Activated CD4-positive, alpha-beta T cell treated with anti-CD3 and anti-CD28 coated beads, Interleukin-2, amount 10 ng/mL, durations not matched to agents 24 days and 14 days (primary cell): ENCODE measurements at places on chromosomes 12 and 14. TPM values are rescaled to one million over a fixed set of nuclear protein-coding genes. Genes with fewer than 3 reads are reported as not detected.

- no peak overlapping the region for H3K27ac ChIP-seq
- no peaks in the 10 kb centered on the region for H3K36me3 ChIP-seq
- no peak for DNase-seq
- no peaks in the 10 kb centered on the region for H3K27me3 ChIP-seq
These were observed 136.4 kb downstream of the KIF26A start for GRCh38 chr14:104274806-104275205.

DNA sequence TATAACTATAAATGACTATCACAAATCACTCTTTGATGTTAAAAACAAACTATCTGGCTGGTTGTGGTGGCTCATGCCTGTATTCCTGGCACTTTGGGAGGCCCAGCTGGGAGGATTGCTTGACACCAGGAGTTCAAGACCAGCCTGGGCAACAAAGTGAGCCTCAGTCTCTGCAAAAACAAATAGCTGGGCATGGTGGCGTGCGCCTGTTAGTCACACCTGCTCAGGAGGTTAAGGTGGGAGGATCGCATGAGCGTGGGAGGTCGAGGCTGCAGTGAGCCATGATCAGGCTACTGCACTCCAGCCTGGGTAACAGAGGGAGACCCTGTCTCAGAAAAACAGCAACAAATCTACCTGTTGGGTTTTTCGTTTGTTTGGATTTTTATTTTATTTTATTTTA is 5.4 kb downstream of the TXNRD1 start:
- H3K27me3 ChIP-seq, result peaks cover 10% of the 10 kb centered on the region
- no peak overlapping the region for H3K4me3 ChIP-seq
- peaks cover 2% of the 10 kb centered on the region for H3K36me3 ChIP-seq
- no peak for DNase-seq
- H3K4me1 ChIP-seq, result peaks cover 34% of the 10 kb centered on the region

DNA sequence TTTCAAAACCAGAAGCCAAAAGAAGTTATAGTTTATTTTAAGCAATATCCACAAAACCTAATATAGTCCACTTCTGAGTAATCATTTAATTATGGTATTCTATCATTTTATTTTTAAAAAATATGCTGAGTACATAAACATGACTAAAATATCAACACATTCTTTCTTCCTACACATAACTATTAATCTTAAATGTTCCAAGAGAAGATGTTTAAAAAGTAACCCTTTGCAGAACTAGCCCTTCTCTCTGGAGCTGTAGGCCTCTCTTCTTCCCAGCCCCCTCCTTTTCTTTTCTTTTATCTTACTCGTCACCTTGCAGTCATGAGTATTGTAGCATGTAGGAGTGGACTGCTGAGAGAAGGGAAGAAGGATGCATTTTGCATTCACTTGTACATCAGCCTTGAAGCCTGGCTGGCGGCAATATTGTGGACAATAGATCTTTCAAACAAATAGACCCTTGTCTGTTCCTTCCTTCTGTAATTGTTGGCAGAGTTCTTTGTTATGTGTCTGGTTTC is 941.9 kb downstream of the NRXN3 start:
- no peak for DNase-seq
- no peak overlapping the region for H3K27ac ChIP-seq
- no peak overlapping the region for H3K4me3 ChIP-seq
- H3K36me3 ChIP-seq, result no peaks in the 10 kb centered on the region

DNA sequence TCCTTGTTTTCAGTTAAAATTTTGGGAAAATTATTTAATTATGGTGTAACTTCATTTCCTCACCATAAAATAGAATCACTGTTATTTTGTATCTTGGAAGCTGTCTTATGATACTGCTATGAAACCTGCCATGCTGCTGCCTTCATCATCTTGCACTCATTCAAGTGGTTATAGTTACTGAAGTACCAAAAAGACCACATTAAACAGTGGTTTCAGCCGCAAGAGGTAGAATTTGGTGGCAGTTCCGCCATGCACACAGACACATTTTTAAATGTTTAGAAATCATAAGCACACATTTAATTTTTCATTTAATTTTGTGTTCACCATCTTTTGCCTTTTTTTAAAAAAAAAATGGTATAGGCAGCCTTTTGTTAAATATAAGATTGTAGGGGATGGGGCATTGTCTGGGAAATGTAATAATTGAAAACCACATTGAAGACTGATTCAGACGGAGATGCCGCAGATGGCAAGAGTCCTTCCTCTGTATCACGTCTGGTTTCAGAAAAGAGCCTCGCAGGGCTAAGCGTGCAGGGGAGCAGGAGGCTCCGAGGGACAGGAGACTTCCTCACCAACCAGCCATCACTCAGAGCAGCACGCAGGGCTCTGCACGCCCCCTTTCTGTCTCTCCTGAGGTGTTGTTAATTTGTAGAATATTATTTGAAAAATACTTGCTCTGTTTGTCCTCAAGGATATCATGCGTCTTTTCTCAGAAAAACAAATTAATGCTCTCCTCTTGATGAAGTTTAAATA is 115.2 kb upstream of the PELI2 start:
- peak overlapping the region; percentile 37 for H3K4me3 ChIP-seq
- DNase-seq, result peak; percentile 83
- H3K4me1 ChIP-seq, result peaks cover 26% of the 10 kb centered on the region
- H3K27me3 ChIP-seq, result peaks cover 50% of the 10 kb centered on the region

GRCh38 chr14:99722741-99723140 is 38.6 kb downstream of the CYP46A1 start:
- no peak for DNase-seq
- no peaks in the 10 kb centered on the region for H3K4me1 ChIP-seq
- H3K36me3 ChIP-seq, result no peaks in the 10 kb centered on the region
- no peak overlapping the region for H3K27ac ChIP-seq
- peaks cover 11% of the 10 kb centered on the region for H3K27me3 ChIP-seq
- no peak overlapping the region for H3K4me3 ChIP-seq

DNA sequence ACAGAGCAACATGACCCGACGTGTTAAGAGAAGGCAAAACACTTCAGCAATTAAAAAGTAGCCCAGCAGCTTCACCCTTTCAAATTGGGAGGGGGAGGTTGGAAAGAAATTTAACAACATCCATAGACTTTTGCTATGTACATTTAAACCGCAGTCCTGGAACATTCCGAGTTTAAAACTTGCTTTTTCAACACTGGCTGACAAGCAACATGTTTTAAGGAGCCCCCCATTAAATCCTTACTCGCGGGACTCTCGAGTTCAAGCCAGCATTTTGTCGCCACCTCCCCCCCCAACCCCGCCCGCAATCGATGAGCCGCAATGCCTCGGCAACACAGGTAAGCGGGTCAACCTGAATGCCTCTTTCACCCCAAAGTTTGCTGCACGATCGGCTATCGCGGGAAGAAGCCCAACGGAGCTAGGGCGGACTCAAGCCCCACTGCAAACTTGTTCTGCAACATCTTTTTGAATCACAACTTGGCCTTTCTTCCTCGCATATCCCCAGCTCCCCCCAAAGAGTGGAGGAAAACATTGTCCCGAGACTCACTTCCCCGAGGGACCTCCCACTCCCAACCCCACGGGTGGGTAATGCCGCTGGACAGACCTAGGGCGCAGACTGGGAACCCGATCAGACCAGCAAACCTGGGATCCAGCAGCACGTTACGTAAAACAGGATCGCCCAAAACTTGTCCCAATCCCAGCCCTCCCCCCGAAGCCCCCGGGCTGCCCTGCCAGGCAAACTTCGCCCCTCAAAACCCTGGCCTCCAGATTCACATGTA is 777 bp downstream of the ZFP36L1 start:
- H3K4me3 ChIP-seq, result peak overlapping the region; percentile 93
- peaks cover 53% of the 10 kb centered on the region for H3K36me3 ChIP-seq
- peak overlapping the region; percentile 100 for H3K27ac ChIP-seq
- H3K27me3 ChIP-seq, result no peaks in the 10 kb centered on the region
- peaks cover 58% of the 10 kb centered on the region for H3K4me1 ChIP-seq

GRCh38 chr12:108587826-108588225 is 10.1 kb downstream of the TMEM119 start:
- peaks cover 8% of the 10 kb centered on the region for H3K27me3 ChIP-seq
- H3K4me1 ChIP-seq, result no peaks in the 10 kb centered on the region
- no peak overlapping the region for H3K27ac ChIP-seq
- no peaks in the 10 kb centered on the region for H3K36me3 ChIP-seq

GRCh38 chr12:120642826-120643225 is 2.4 kb downstream of the CABP1 start:
- H3K27me3 ChIP-seq, result peaks cover 62% of the 10 kb centered on the region
- no peak overlapping the region for H3K27ac ChIP-seq
- H3K4me3 ChIP-seq, result peak overlapping the region; percentile 23
- no peak for DNase-seq
- H3K4me1 ChIP-seq, result peaks cover 13% of the 10 kb centered on the region

DNA sequence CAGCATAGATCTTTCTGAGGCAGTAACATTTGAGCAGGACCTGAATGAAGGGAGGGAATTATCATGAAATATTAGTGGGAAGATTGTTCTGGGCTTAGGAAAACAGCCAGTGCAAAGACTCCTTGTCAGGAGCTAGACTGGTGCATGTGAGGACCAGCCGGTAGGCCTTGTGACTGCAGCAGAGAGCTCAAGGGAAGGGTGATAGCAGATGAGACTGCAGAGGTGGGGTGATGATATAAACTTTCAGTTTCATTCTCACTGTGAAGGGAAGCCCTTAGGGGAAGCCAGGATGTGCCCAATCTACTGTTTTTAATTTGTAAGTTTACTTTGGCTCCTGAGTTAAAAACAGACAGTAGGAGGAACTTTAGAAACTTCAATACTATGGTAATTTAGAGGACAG is 12.4 kb downstream of the IL22 start:
- H3K4me1 ChIP-seq, result peaks cover 52% of the 10 kb centered on the region
- peaks cover 10% of the 10 kb centered on the region for H3K36me3 ChIP-seq
- peaks cover 3% of the 10 kb centered on the region for H3K27me3 ChIP-seq
- peak; percentile 89 for DNase-seq
- H3K27ac ChIP-seq, result peak overlapping the region; percentile 88

DNA sequence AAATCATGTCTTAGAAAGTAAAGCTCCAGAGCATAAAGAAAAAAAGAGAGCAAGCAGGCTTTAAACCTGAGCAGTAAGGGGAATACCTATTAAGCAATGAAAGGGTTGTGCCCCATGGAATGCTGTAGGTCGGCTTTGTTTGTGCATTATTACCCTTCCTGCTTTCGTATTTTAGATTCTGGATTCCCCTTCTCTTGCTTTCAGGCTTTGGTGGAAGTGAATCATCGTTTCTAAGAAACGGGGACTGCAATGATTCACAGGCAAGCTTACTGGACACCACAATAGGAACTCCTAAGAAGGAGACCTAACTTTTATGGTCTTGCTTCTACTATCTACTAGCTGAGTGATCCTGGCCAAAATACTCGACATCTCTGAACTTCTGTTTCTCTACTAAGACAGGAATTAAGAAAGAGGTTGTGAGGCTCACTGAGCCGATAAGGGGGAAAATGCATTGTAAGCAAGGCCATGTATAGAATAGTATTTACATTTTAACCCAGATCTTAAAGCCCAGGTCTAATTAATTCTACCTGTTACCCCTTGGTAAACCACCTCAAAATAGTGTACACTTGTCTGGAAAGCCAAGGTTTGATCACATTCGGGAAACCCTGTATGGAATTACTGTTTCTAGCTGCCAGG is 1.2 kb upstream of the BMAL2 start:
- H3K4me1 ChIP-seq, result peaks cover 56% of the 10 kb centered on the region
- peak overlapping the region; percentile 91 for H3K27ac ChIP-seq
- H3K4me3 ChIP-seq, result peak overlapping the region; percentile 95
- H3K27me3 ChIP-seq, result no peaks in the 10 kb centered on the region
- H3K36me3 ChIP-seq, result peaks cover 12% of the 10 kb centered on the region
- DNase-seq, result peak; percentile 82

DNA sequence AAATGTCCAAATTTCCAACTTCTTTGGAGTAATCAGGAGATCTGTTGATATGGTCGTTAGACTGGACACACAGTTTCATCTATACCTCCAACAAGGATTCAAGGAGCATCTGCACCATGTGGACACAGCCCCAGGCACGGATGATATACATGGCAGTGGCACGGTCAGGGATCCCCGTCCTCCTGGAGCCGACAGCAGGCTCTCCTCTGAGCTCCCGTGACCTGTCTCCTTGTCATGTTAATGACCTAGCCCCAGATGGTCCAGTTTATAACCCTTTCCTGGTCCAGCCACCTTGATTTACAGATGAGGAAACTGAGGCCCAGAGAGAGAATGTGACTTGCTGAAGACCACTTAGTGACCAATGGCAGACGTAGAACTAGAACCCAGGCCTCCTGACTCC is 16.5 kb upstream of the SERPINA4 start:
- peaks cover 2% of the 10 kb centered on the region for H3K27me3 ChIP-seq
- H3K27ac ChIP-seq, result no peak overlapping the region
- DNase-seq, result no peak
- H3K36me3 ChIP-seq, result no peaks in the 10 kb centered on the region
- no peaks in the 10 kb centered on the region for H3K4me1 ChIP-seq
- no peak overlapping the region for H3K4me3 ChIP-seq

- DNase-seq, result no peak
- H3K4me3 ChIP-seq, result no peak overlapping the region
- peaks cover 87% of the 10 kb centered on the region for H3K27me3 ChIP-seq
- H3K4me1 ChIP-seq, result peaks cover 2% of the 10 kb centered on the region
- peak overlapping the region; percentile 15 for H3K27ac ChIP-seq
These were observed 870 bp upstream of the HOXC13 start for GRCh38 chr12:53937596-53938325.

DNA sequence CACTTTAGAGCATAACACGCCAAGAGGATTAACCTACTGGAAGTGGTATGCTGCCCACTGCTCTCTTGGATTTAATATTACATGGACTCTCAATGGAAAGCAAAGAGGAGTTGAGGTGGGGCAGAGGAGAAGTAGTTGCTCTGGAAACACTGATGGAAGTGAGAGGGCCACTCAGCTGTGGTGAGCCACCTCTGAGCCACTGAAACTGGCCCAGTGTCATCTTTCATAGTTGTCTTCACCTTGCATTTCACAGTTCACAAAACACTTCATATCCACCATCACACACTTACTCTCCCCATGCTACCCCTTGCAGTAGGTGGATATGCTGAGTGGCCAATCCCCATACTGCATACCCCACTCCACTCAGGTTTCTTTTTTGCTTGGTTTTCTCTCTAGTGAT is 12.2 kb upstream of the PCED1B start:
- peak overlapping the region; percentile 7 for H3K27ac ChIP-seq
- H3K4me1 ChIP-seq, result peaks cover 10% of the 10 kb centered on the region
- DNase-seq, result no peak

DNA sequence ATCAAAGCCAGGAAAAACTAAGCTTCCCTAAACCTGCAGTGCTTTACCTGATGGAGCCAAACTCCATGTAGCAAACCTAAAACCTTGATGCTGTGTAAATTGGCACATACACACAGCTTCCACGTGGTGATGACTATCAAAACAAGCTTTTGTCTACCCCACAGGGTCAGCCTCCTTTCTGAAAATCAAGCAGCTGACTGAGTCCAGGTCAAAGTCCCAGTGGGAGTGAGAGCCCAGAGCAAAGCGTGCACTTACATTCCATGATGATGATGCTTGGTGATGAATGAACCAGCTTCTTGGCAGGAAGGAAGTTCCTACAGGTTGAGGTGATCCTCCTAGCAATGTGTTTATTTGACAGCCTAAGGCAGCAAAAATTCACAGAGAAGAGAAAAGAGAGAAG is 630.0 kb upstream of the TBX3 start:
- H3K27me3 ChIP-seq, result no peaks in the 10 kb centered on the region
- no peak overlapping the region for H3K4me3 ChIP-seq
- DNase-seq, result no peak
- no peaks in the 10 kb centered on the region for H3K36me3 ChIP-seq
- H3K4me1 ChIP-seq, result no peaks in the 10 kb centered on the region
- no peak overlapping the region for H3K27ac ChIP-seq

Gene NRXN3
- not detected in 2 replicates for total RNA-seq

Gene PLA2G1B
- total RNA-seq, result not detected in 2 replicates

Gene SLC6A12
- total RNA-seq, result not detected in 2 replicates

Gene ANKRD9
- 14.6 and 16.5 TPM in 2 replicates for total RNA-seq

Gene PRR4
- total RNA-seq, result 0.62 and 2.0 TPM in 2 replicates

Gene CLEC2A
- not detected in 2 replicates for total RNA-seq

Gene SALL2
- 1.6 and 1.7 TPM in 2 replicates for total RNA-seq

Gene TUBA1A
- total RNA-seq, result 45.9 and 46.8 TPM in 2 replicates

Gene KRT2
- total RNA-seq, result not detected in 2 replicates
